ENCODE measurements at places on chromosomes 2 and 18. TPM values are rescaled to one million over a fixed set of nuclear protein-coding genes. Genes with fewer than 3 reads are reported as not detected.

The TBR1 gene
- 2.0 TPM for total RNA-seq

The LCT gene
- total RNA-seq: 0.11 TPM

GRCh38 chr18:5963267-5963666 lies 67.9 kb upstream of the TMEM200C start:
- no peak overlapping the region for H3K4me3 ChIP-seq
- H3K36me3 ChIP-seq: no peaks in the 10 kb centered on the region
- H3K4me1 ChIP-seq: no peaks in the 10 kb centered on the region
- DNase-seq: peak; percentile 5
- H3K27me3 ChIP-seq: no peaks in the 10 kb centered on the region
- no peak overlapping the region for H3K27ac ChIP-seq

DNA sequence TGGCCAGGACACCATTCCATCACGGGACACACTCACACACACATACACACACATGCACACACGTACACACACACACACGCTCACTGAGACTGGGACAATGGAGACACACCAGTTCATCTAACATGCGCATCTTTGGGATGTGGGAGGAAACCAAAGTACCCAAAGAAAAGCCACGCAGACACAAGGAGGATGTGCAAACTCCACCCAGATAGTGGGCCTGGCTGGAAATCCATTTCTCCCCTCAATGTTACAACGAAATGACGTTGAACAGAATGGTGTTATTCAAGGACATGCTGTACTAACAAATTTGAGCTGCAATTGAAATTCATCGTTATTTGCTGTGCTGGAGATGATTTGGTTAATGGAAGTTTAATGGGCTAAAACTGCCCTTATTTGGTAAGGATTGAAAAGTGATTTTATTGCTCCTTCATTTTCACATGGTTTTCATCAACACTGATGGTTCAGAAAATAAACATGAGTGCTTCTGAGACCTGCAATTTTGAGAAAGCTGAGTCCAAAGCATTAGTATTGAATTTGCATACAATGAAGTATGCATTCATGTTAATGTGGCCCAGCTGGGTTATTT lies 110.0 kb downstream of the KCNE4 start:
- H3K36me3 ChIP-seq: no peaks in the 10 kb centered on the region
- no peaks in the 10 kb centered on the region for H3K4me1 ChIP-seq
- H3K27me3 ChIP-seq: no peaks in the 10 kb centered on the region
- H3K27ac ChIP-seq: no peak overlapping the region
- DNase-seq: no peak
- no peak overlapping the region for H3K4me3 ChIP-seq

DNA sequence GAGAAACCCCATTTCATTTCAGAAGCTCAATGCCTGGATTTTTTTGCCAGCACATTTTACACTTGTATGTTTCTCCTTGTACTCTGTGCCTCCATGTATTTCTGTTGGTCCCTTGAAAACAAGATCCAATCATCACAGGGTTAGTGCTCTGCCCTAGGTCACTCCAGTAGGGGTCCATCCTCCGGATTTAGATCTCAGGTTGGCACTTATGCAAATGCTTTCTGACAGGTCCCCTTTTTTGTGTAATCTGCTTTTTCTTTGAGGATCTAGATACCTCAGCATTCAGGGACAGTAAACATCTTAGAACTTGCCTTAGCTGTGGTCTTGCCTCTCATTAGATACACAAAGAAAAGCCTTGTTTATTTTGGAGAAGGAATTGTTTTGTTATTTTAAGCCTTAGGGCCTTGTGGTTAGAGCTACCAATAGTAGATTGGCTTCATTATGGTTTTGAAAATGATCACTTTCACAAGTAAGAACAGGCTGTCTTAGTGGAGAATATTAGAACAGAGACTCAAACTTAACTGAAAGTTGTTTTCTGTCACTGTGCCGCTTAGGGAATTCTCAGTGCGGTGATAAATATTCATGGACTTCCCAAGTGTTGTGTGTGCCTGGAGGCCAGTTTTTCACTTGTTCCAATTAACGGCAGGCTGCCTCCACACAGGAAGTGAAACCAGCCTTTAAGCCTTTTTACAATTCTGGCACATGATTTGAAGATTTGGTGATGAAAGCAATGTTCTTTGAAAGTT lies 7.8 kb downstream of the MERTK start:
- peaks cover 11% of the 10 kb centered on the region for H3K36me3 ChIP-seq
- H3K4me3 ChIP-seq: peak overlapping the region; percentile 51
- DNase-seq: no peak
- peaks cover 46% of the 10 kb centered on the region for H3K4me1 ChIP-seq

DNA sequence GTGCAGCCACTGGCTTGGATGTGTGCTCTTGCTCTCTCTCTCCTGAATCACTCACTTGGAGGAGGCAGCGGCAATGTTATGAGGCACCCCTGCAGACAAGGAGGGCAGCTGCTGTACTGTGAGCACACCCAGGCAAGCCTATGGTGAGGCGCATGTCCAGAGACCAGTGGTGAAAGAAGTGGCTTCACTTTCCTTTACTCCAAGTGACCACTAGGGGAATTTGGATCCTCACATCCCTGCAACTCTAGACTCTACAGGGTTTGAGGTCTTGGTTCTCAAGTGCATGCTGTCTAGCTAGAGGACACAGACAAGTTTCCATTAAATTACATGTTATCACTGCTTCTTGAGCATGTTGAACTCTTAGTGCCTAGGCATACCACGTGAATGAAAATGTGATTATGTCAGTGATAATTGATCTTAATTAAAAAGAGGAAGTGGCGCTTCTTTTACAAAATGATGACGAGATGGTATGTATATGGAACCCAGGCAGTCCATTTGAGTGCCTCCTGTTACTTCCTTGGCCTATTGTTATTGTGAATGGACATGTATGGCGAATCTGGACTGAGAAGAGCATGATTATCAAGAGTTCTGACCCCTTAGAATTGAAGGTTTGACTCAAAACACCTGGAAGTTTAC lies 181.0 kb upstream of the CDH2 start:
- no peaks in the 10 kb centered on the region for H3K4me1 ChIP-seq
- DNase-seq: peak; percentile 72
- no peak overlapping the region for H3K4me3 ChIP-seq
- H3K27me3 ChIP-seq: no peaks in the 10 kb centered on the region
- no peaks in the 10 kb centered on the region for H3K36me3 ChIP-seq

- no peak for DNase-seq
- peaks cover 6% of the 10 kb centered on the region for H3K4me1 ChIP-seq
- H3K4me3 ChIP-seq: no peak overlapping the region
- H3K27ac ChIP-seq: no peak overlapping the region
- H3K36me3 ChIP-seq: no peaks in the 10 kb centered on the region
Measured at GRCh38 chr18:62612289-62612645, 89.4 kb downstream of the ZCCHC2 start.

All from endodermal cell (in vitro differentiated cells).